ENCODE measurements at places on chromosomes 3 and 15.

GRCh38 chr15:57313134-57313483 is 63.2 kb upstream of the CGNL1 start:
- DNase-seq = no peak

DNA sequence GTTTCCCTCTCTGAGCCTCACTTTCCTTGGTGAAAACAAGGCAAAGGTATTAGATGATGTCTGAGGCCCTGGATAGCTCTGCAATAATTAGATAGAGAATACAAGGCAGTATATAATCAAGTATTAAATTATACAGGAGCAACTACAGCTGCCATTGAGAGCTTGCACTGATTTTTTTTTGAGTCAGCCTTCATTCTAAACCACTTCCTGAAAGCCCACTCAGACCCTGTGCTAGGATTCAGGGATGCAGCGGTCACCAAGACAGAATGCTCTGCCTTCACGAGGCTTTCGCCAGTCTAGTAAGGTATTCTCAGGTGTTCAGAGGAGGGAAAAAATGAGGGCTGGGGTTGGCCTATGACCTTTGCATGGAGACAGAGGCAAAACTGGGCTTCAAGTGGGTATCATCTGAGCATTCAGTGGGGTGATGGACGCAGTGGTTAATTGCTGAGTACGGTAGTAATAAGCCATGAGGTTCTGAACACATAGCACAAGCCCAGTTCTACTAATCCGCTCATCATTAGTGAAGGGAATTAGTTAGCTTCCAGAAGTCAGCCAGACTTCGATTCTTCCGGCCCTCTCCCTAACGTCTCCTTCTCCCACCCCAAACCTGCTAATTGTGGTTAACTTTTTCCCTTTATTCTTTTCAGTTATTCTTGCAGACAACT is 3.6 kb downstream of the VGLL4 start:
- no peak for DNase-seq

DNA sequence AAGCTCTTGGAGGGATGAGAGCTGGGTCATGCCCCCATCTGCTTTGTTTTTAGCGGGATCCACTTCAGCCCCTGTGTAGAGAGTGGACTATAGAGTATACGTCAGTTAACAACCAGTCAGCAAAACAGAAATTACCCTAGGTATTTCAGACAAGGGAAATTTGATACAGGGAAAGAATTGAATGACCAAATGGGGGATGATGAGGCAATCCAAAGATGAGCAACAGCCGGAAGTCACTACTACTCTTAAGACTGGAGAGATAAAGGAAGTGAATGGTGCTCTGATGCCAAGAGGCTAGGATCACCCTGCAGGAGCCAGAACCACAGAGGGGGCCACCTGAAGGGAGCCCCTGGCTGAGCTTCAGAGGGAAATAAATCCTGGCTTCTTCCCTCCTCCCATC is 1.7 kb upstream of the GPR62 start:
- no peak for DNase-seq

GRCh38 chr3:63046580-63046979 is 171.4 kb upstream of the CADPS start:
- no peak for DNase-seq

- DNase-seq = no peak
Measured at GRCh38 chr15:66394472-66394871, 7.8 kb downstream of the MAP2K1 start.

GRCh38 chr3:113532698-113533533 is 561 bp downstream of the SIDT1 start:
- DNase-seq = no peak

DNA sequence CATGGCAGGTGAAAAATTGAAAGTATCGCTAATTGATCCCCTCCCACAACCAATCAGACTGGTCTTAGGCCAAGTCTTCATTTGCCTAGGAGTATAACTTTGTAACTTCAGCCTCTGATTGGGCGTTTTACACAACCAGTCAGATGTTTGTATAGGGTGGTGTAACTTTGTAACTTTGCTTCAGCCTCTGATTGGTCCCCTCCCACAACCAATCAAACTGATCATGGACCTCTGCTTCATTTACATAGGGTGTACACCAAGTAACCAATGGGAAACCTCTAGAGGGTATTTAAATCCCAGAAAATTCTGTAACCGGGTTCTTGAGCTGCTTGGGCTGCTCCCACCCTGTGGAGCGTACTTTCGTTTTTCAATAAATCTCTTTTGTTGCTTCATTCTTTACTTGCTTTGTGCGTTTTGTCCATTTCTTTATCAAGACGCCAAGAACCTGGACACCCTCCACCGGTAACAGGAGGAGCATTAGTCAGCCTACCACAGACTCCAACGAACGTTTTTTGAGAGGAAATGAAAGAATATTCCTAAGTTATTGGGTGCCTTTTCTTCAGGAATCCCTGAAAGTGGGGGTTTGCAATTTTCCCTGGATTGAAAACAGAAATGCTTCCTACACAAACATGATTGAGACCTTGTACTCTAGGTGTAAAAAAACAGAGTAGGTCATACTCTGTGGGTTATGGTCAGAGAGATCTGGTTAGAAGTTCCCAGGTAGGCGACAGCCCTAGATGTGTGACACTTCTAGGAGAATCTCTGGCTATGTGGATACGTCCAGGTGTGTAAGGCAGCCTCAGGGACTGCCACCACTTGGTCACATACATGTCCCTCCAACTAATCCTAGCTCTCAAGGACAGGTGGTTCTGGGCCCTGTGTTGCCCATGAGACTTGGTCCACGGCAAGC is 5.5 kb upstream of the SACM1L start:
- DNase-seq = no peak
